ENCODE measurements at places on chromosomes 4 and X.

DNA sequence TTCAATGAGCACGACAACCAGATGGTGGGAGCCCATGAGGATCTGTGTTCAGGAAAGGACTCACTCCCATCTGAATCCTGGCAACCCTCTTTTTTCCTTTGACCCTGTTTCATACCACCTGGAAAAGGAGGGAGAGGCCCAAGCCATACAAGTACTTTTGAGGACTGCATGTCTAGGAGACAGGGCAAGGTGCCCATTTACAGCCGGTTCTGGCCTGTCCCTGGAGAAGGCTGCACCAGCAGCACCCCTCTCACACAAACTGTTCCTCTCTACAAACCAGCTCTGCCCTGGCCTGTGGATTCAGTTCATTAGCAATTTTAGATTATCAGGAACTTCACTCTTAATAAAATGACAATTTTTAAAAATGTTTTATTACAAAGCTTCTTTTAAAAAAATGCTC lies 57.5 kb downstream of the HADH start:
- DNase-seq = no peak

DNA sequence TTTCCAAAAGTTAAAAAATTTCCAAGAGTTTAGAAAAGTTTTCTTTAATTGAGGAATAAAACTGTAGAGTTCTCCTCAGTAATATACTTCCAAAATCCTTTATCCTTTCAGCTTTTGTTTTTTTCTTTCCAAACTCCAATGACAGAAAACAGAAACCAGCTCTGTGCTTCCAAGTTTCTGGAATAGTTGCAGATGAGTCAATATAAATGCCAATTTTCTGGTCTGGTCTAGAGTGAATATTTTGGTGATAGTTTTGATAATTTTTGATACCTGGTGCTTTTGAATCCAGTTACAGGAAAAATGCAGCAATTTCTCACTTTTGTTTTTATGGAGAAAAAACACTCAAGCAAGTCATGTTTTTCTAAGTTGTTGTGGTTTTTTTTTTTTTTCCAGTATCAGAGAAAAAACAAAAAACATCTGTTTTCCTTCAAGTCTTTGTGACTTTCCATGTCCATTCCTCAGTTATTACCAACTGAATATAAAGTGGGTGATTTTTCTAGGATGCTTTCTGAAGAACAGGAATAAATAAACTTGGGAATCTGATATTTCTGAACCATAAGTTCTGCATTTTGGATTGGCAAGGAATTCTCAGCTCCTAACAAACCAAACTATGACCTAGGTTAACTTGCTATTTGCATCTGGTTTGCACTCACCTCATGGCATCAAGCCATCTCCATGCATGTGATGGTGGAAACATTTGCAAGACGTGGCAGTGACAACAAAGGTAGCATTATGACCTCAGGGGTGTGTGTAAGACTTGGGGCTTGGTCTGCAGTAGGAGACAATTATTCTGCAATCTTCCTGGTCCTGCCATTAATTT lies 139.1 kb downstream of the VEGFC start:
- no peak for DNase-seq

DNA sequence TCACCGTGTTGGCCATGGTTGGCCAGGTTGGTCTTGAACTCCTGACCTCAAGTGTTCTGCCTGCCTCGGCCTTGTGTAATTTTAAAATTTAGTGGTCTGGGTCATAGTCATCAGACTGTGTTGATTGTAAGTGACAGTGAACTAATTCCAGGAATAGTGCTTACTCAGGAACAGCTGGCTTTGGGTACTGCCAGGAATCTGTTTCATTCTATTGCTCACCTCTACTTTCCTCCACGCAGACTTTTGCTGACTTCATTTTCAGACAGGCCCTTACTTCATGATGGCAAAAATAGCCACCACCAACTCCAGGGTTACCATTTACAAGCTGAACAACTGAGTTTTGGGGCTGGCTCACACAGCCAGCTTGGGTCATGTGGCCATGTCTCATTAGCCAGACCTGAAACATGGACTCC lies 54.6 kb downstream of the FNIP2 start:
- no peak for DNase-seq

DNA sequence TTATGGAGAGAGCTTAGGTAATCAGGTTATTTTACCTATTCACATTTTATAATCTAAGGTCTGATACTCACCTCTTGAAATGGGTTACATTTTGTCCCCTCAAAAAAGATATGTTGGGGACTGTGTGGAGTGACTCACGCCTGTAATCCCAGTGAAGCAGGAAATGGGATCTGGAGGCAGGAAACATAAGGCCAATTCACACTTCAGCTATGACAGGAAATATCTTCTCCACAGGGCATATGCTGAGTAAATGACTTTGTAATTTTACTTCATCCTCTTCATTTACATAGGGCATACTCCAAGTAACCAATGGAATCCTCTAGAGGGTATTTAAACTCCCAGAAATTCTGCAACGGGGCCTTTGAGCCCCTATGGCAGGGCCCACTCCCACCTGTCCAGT lies 54.8 kb upstream of the ZMAT1 start:
- DNase-seq = no peak

- no peak for DNase-seq
Measured at GRCh38 chr4:149884046-149884445, 68.4 kb upstream of the IQCM start.

- no peak for DNase-seq
Measured at GRCh38 chr4:83631066-83631465, 95.2 kb downstream of the GPAT3 start.

DNA sequence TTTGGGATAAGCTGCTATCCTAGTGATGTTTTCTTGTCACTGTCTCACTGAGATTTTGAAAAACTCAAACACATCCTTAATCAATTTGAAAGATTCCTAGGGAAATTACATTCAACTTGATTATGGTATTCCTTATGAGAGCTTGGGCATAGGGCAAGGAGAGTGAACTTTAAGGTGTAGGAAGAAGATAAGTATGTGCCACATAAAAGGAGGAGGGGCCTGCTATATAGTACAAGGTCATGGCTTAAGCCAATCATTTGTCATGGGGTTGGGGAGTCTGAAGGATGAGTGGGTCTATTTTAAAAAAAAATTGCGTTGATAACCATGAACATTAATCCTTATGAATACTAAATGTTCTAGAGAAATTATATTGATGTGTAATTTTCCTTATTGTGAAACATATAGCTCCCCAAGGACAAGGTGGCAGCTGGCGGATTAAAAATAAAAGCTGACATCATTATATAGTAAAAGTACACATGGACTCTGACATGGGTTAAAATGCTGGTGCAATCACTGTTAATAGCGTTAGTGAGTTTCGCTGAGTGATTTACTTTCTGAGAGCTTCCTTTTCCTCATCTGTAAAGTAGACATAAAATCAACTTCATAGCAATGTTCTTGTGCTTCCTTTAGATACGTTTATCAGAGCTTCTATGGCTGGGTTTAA lies 17.4 kb downstream of the GALNT7 start:
- DNase-seq = no peak

DNA sequence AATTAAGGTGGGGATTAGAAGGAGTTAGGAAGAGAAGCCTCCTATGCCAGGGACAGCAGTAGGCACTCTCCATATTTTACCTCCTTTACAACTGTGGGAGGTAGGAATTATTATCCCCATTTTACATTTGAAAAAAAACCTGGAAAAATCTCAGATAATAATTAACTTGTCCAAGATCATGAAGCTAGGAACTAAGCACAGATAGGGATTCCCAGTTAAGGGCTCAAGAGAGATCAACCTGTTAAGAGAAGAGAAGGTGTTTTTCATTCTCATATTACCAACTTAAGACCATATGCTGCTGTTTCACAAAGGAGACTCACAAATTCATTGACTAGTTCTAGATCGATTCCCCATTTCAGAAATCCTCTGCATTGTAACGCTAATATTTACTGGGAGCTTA lies 16.1 kb upstream of the FAM47E start:
- no peak for DNase-seq

- no peak for DNase-seq
Measured at GRCh38 chr4:104559502-104559901, 64.8 kb upstream of the CXXC4 start.

- DNase-seq = no peak
Measured at GRCh38 chrX:31546126-31546525, 474.3 kb upstream of the FTHL17 start.

GRCh38 chr4:52098618-52099017 lies 47.5 kb downstream of the SPATA18 start:
- no peak for DNase-seq

GRCh38 chr4:159239629-159240028 lies 136.8 kb downstream of the RAPGEF2 start:
- no peak for DNase-seq

DNA sequence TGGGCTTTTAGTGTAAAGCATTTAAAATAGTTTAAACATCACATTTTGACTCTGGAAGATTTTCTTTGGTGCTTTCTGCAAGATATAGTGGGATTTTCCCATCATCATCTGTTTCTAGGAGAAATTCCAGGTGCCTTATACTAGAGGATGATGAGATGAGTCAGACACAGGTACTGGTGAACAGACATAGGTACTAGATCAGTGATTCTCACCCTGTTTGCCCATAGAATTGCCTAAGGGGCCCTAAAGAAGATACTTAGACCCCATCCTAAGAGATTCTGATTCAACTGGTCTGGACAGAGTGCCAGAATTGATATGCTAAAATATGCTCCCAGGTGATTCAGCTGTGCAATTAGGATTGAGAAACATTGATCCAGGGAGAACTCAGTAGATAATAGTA lies 9.7 kb downstream of the TSPAN7 start:
- no peak for DNase-seq

DNA sequence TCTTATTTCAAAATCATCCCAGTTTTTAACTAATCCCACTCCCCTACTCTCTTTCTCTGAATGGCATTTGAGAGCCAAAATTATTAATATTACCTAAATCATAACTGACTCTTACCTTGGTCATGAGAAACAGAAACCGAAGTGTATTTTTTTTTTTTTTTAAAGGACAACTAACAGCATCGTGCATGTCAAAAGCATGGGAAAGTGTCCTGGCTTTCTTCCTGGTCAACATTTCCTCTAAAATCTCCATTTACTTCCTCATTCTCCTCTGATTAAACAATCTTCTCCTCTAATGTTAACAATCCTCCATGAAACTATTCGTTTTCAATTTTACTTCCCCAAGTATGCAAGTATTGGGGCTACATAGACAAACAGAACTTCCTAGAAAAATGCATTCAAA lies 2.1 kb upstream of the STS start:
- DNase-seq = no peak

DNA sequence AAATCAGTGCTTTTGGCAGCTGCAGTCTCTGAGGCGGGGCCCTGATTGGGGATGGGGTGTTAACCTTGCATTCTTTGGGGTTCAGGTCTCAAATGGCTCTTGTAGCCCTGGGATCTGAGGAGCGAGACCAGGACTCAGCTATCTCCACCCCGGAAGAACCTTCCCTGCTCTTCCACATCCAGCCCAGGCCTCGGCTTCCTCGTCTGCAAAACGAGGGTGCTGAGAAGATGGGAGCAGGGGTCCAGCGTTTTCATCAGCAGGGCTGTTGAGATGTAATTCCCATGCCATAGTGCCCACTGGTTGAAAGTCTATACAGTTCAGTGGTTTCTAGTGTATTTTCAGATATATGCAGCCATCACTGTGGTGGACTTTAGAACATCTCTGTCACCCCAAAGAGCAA lies 34.6 kb upstream of the WFS1 start:
- no peak for DNase-seq

DNA sequence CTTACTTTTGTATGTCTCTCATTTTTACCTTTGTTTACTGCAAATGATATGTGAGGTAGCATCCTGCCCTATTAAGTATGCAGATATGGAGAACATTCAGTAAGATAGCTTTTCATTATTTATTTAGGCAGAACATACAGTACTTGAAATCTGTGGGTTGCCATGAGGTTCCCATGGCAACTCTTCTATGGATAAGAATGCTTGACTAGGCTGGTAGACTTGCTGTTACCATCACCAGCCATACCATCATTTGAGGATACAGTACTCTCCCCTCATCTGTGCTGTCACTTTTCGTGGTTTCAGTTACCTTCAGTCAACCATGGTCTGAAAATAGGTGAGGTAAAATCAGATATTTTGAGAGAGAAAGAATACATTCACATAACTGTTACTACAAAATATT lies 56.7 kb downstream of the NAF1 start:
- DNase-seq = no peak

DNA sequence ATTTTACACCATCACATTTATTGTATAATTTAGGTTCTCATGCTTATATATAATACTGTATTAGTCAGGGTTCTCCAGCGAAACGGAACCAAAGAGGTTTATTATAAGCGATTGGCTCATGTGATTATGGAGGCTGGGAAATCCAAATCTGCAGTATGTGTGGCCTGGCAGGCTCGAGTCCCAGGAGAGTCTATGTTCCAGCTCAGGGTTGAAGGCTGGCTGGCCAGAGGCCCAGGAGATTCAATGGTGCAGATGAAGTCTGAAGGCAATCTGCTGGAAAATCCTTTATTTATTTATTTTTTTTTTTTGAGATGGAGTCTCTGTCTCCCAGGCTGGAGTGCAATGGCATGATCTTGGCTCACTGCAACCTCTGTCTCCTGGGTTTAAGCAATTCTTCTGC lies 63.0 kb upstream of the WDFY3 start:
- DNase-seq = no peak

DNA sequence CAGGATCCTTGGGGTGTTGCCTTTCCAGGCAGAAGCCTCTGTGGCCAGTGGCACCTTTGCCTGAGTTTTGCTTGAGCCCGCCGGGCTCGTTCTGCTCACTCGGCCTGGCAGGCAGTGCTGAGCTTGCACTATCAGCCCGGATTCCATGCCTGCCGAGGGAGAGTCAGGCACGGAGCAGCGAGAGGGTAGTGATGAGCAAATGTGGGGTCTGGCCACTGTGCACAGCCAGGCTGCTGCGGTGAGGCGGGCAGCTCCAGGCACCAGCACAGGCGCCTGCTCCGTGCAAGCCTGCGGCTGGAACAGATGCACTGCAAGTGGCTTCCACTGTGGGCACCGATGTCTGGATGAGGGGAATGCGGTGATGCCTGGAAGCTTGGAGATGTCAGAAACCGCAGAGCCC lies 619.2 kb downstream of the RAPGEF2 start:
- no peak for DNase-seq

- no peak for DNase-seq
Measured at GRCh38 chrX:53287493-53288138, 6.2 kb upstream of the IQSEC2 start.

GRCh38 chr4:152187693-152188092 lies 348.2 kb downstream of the FBXW7 start:
- DNase-seq = no peak

- DNase-seq = no peak
Measured at GRCh38 chrX:43850629-43851028, 31.6 kb downstream of the MAOB start.

GRCh38 chr4:127856813-127857447 lies 23.8 kb upstream of the PLK4 start:
- DNase-seq = no peak

- no peak for DNase-seq
Measured at GRCh38 chr4:170875868-170876267, 786.1 kb upstream of the AADAT start.

DNA sequence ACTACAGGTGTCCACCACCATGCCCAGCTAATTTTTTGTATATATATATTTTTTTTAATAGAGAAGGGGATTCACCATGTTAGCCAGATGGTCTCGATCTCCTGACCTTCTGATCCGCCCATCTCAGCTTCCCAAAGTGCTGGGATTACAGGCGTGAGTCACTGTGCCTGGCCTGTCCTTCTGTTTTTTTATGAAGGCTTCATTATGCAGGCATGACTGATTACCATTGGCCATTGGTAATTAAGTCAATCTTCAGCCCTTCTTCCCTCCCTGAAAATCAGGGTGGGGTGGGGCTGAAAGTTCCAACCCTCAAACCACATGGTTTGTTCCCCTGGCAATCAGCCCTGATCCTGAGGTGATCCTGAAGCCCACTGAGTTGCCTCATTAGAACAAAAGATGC lies 336.9 kb downstream of the PTTG2 start:
- DNase-seq = no peak

Data from NCI-H1930 (cell line).